ENCODE measurements at places on chromosomes 2 and 18.

DNA sequence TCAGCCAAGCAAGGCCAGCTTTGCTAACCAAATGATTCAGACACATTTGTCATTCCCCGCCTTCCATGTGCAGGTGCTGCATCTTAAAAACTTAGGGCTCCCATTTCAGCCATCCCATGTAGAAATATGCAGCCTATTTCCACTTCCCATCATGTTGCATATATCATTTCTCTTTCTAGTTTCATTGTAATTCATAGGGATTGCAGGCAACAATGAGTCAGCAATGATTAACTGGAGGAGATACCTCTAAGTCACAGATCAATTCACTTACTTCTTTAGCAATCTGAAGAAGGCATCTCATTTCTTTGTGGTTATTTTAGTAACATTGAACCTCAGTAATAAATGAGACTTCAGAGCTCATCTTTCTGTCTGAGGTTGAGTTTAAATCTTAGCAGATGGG lies 276.1 kb upstream of the PKDCC start:
- no peak for DNase-seq

- no peak for DNase-seq
Measured at GRCh38 chr2:22893761-22894517, 491.0 kb upstream of the KLHL29 start.

GRCh38 chr18:56716692-56717146 lies 65.6 kb downstream of the WDR7 start:
- no peak for DNase-seq

DNA sequence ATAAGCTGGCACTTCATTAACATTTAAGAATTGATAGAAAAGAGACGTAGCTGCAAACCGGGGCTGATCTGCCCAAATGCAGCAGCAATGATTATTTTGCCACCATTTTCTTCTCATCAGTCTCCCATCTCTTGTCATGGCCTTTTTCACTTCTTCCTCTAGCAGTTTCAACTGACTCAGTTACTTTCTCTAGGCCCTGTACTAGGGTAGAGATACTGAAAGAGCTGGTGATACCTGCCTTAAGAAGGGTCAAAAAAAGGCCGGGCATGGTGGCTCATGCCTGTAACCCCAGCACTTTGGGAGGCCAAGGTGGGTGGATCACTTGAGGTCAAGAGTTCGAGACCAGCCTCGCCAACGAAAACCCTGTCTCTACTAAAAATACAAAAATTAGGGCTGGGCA lies 127.4 kb downstream of the LTBP1 start:
- no peak for DNase-seq

DNA sequence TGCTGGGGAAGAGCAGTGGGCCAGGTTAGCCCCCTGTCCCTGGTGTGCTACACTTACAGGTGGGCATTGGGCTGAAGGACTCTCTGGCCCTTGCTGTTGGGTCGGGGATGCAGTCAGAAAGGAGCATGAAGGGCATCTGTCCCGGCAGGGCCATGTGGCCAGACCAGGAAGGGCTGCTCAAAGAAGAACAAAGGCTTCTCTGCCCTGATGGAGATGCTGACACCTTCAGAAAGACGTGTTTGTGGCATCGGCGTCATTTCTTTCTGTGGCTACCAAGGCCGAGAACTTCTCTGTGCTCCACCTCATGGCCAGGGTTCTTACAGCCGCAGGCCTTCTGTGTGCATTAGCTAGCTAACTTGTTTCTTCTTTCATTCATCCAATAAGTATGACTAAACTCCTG lies 239.1 kb downstream of the FAM210A start:
- no peak for DNase-seq

DNA sequence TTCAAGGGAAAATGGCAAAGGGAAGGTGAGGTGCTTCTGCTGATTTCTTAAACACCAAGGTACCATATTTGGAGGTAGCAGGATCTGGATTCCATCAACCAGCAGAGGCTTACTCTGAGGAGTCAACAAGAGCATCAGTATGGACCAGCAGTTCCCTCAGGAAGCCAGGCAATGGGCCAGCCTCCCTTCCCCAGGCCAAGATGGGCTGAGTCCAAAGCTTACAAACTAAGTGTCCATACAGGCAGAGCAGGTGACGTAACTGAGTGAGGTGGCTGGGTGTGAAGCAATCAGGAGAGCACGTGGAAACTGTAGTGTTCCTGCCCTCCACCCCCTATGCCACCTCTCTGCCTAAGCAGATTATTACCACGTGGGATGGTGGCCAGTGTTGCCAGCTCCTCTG lies 134.2 kb upstream of the HNRNPA3 start:
- peak; percentile 7 for DNase-seq

All from GM04504 (cell line).